ENCODE measurements at places on chromosomes 4 and X. TPM values are rescaled to one million over a fixed set of nuclear protein-coding genes. Genes with fewer than 3 reads are reported as not detected.

The PPARGC1A gene
- polyA plus RNA-seq, result 26.7 TPM

The DRD5 gene
- 0.74 TPM for polyA plus RNA-seq

- no peak for DNase-seq
Observed at GRCh38 chr4:110633358-110634341, 10.8 kb upstream of the PITX2 start.

The EIF4E gene
- 129 TPM for polyA plus RNA-seq

The AFP gene
- 1,749 TPM for polyA plus RNA-seq

All from renal pelvis (tissue), 12 donors.